Activated CD4-positive, alpha-beta T cell treated with anti-CD3 and anti-CD28 coated beads, Interleukin-2, amount 50 U/mL, for 16 hours (primary cell): ENCODE measurements at places on chromosomes 2 and 18.

GRCh38 chr2:176891105-176891504 lies 321.5 kb upstream of the HNRNPA3 start:
- DNase-seq, result no peak

GRCh38 chr18:74950479-74950878 lies 258.5 kb downstream of the PTGR3 start:
- no peak for DNase-seq

DNA sequence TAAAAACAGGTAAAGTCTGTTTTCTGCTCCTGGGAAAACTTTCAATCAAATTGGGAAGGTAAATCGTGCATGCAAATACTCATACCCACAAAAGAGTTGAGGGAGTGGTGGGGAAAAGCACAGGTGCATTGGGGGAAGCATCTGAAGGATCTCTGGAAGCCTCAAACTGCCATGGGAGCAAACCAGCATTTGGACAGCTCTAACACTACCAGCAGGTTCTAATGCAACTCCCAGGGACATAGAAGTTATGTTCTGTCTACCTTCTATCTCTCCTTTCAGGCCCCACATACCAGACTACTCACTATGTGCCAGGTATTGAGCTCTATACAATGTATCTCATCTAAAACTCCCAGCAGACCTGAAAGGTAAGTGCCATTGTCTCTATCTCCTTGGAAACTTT lies 933.7 kb downstream of the NRXN1 start:
- no peak for DNase-seq

DNA sequence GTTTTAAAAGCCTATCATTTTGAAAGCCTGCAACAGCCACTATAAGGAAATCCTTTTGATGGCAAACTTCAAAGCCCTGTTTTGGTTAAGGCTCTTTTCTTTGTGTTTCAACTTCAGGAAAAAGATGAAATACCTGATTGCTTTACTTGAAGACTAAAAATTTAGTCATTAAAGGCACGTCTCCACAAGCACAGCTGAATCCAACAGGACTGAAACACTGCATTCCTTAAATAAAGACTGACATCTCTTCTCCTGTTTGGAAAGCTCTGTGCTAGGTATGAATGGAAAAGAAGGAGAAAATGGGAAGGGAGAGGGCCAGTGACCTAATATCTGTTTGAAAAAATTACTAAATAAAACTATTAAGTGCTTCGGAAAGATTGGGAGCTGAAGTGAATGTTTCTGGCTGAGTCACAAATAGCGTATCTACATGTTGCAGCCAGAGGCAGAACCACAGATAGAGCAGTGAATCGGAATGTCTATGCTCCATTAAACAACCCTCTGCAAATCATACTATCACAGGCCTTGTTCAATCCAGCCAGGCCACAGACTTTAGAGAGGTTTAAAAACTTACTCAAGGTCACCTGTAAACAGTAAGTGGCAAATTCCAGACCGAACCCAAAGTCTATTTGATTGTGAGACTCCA lies 21.1 kb upstream of the RALBP1 start:
- DNase-seq, result no peak

- DNase-seq, result no peak
Measured at GRCh38 chr18:57223144-57223870, 76.4 kb downstream of the BOD1L2 start.

GRCh38 chr18:2898186-2898640 lies 51.4 kb downstream of the EMILIN2 start:
- DNase-seq, result no peak

DNA sequence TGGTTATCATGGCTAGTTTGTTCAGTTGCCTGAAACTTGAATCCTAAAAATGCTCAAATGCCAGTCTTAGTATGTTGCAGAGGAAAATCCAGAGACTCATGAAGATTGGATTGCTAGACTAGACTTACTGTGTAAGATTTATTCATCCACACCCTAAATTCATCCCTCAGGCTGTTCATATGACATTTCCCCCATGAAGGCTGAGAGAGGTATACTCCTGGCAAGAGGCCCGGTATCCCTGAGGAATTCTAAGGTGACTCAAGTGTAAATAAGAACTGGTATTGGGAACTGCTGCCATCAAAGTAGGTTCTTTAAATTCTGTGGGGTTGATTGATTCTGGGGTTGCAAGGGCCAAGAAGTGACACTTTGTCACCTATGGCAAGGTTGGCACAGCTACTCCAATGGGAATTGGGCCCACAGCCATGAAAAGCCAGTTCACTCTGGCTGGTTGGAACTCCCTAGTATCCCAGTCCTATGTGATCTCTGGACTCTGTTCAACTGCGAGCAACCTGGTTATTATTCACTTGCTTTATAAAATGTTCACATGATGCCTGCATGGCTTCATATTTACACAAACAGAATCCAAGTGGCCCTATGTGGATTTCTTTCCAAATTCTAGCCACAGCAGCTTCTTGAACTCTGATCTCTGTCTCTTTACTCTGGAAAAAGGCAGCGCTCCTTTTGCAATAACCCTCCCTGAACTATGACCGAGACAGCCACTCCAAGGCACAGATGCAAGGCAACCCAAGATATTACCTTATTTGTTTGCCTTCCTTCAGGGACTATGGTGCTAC lies 429.1 kb downstream of the CBLN2 start:
- DNase-seq, result no peak

- no peak for DNase-seq
Measured at GRCh38 chr2:202624133-202624532, 10.6 kb upstream of the FAM117B start.

DNA sequence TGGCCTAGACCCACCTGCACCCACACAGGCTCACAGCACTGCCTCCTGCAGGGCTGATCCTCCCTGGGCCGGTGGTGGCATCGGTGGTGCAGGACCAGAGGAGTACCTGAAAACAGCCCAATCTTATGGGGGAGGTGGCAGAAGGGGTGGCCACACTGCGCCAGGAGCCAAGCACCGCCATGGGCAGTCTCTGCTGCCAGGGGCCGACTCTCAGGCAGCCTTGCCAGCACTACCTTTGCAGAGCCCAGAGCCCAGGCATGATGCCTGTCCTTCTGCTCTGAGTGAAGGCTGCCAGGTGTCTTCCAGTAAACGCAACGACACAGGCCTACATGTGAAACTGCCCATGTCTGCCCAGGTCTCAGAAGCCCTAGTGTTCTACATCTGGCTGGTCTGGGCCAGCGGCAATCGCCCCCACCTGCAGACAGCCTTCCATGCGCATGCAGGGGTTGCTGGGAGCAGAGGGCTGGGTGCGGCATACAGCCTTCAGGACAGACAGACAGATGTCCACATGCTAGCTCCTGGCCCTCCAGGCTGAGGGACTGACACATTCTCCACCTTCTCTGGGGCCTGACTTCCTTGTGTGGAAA lies 6.8 kb downstream of the HS6ST1 start:
- no peak for DNase-seq

GRCh38 chr2:197675711-197676188 lies 363 bp upstream of the RFTN2 start:
- no peak for DNase-seq

- DNase-seq, result no peak
Measured at GRCh38 chr2:122528061-122528460, 772.6 kb downstream of the TSN start.

DNA sequence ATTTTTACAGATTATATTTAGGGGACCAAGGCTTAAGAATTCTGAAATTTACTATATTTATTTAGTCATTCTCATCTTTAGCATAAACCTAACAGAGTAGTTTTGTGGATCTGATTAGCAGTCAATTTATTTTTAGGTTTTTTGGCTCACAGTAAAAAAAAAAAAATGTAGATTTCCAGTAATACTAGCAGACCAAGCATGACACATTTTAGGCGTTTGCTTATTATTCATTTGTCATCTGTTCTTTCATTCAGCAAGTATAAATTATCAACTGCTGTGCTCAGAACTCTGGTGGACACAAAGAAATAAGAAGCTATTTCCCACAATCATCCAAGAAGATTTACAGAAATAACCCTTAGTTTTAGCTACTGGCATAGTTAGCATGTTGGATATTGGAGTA lies 20.6 kb downstream of the PDE1A start:
- DNase-seq, result no peak

DNA sequence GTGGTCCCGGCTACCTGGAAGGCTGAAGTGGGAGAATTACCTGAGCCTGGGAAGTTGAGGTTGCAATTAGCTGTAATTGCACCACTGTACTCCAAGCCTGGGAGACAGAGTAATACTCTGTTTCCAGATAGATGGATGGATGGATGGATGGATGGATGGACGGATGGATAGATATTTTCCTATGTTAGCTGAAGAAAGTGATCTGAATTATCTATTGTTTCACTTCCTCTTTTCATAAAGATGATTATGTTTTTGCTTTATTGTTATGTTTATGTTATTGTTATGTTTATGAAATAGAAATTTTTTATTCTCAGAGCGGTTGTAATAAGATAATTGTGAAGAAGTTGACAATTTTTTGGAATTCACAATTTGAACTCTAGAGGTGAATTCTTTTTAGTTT lies 33.3 kb upstream of the TTC27 start:
- no peak for DNase-seq

- DNase-seq, result no peak
Measured at GRCh38 chr2:234994438-234995321, 42.9 kb downstream of the SH3BP4 start.

DNA sequence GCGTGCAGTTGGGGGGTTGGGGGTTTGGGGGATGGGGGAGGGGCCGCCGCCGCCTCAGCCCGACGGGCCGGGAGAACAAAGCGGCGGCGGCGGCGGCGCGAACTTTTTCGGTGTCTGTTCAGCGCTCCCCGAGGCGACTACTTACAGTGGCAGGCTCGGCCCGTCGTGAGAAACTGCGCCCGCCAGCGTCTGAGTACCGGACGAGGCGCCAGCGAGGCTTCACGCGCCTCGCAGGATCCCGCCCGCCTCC lies 172 bp downstream of the PRKD3 start:
- DNase-seq, result no peak

GRCh38 chr2:214837466-214837865 lies 28.0 kb upstream of the BARD1 start:
- no peak for DNase-seq

DNA sequence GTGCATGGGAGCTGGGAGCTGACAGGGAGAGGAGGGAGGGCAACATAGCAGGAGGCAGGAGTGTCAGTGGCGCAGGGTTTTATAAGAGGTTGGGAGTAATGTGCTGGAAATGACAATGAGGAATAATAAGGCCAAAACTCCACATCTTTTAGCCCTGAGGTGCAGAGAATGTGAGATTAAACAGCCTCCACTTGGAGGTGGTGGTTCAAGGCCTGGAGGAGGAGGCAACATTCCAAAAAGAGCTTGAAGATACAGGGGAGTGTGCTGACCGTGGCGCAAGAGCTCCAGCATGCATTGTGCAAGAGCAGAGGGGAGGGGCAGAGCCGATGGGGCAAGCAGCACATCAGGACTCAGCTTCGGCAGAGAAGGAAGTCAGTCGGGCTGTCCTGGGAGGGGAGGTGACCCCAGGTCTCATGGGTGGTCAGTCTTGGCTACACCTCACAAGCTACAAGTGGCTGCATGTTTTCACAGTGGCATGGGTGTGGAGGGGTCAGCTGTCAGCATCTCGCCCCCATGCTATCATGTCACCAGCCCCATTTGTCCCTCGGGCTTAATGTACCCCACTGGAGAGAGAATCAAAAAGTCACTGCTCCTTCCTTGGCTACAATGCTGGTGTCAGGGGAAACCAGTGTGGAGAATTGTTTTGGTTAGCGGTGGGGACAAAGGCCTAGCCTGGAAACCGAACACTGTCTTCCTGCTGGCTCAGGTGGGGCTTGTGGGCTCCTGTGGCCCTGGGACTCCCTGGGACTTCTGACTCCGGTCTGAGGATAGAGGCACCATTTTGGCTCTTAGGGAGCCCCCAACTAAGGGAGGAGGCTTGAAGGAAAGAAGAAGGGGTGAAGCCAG lies 208.0 kb downstream of the ZFP36L2 start:
- no peak for DNase-seq

DNA sequence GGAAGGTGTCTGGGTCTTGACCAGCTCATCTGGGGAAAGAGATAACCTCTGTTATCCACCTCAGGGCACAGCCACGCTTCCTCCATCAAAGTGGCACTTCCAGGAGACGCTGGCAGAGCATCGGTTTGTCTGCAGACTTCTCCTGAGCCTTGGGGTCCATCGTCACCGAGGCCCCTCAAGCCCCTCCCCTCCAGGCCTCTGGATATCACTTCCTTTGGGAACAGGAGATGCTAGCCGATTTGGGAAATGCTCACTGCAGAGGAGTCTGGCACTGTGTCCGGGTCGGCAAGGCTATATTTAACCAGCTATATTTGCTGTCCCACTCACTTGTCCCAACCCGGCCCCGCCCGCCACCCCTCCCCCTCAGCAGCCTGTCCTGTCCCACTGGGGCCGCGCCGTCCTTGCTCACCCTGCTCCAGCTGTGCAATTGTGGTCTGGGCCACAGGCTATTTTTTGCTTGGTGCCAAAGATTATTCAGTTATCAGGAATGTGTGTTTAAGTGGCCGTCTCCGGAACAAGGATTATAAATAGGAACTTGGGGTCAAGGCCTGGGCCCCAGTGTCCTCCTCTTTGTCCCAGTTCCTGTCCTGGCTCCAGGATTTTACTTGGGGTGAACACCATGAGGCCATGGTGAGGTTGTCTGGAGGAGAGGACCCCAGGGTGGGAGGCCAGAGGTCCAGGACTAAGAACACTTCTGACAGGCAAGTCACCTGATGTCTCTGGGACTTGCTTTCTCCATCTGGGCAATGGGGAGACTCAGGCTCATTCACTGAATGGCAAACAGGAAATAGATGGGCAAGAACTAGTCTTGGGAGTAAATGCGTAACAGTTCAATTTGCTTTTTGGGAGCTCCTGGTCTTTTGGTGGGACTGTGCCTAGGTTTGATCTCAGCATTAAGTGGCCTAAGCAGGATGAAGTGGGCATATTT lies 263.6 kb downstream of the DYSF start:
- DNase-seq, result no peak

DNA sequence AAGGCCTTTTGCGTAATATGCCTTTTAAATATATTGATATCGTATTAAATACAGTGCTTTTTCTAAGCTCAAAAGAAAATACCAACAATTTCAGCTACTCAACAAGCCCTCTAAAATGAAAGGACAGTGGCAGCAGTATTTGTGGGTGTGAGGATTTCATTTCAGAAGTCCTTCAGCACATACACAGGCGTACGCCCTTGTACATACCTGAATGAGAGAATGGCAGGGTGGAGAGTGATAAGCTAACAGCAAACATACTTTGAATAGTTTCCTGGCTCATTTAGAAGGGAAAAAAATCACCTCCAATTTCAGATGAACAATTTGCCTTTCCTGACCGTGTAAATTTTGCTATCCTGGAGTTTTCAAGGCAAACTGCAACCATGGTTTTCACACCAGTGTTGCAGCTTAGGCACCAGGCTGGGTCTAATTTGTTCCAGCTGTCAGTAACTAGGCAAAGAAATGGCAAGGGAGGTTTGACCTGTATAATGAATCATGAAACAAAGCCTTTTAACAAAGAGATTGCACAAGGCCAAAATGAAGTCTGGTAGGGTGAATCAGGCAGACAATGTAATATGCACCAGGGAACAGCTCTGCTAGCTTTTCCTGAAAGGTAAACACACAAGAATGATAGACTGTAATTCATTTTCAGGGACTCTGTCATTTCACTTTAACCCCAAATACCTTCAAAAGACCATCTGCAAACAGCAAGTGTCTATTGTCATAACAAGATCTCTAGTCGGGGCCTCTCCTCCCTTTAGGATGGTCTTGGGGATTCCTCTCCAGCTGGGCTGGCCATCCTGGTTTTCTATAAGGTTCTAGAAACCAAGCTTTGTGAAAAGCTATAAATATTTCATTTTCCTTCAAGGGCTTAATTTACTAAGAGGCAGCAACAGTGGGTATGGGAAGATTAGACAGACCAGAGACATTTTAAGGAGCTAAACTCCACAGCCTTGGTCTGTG lies 11.5 kb downstream of the ANKRD29 start:
- no peak for DNase-seq

- no peak for DNase-seq
Measured at GRCh38 chr2:217573571-217573970, 429.2 kb downstream of the TNS1 start.
